ENCODE measurements at places on chromosomes 2 and 18.

- DNase-seq, result no peak
These were observed 416.8 kb downstream of the FIGN start for GRCh38 chr2:163319006-163319405.

- DNase-seq, result peak; percentile 45
These were observed 473.6 kb upstream of the NRXN1 start for GRCh38 chr2:51505533-51505932.

DNA sequence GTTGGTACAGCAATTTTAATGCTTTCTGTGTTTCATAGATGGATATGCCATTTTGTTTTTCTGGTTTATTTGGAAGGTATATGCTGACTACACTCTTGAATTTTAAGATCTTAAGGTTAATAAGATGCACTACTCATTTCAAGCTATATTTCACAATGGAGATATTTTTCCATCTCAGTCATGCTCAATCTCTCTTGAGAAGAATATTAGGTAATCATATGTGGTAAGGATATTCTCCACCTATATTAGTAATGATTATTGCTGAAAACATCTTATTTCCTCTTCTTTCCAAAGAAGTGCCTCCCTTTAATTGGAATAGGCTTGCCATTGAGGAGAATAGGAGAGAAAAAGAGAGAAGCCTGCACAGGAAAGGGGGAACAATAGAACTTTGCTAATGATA lies 40.1 kb downstream of the EPB41L3 start:
- no peak for DNase-seq

- no peak for DNase-seq
These were observed 1.2 kb downstream of the CDK15 start for GRCh38 chr2:201807452-201807999.

DNA sequence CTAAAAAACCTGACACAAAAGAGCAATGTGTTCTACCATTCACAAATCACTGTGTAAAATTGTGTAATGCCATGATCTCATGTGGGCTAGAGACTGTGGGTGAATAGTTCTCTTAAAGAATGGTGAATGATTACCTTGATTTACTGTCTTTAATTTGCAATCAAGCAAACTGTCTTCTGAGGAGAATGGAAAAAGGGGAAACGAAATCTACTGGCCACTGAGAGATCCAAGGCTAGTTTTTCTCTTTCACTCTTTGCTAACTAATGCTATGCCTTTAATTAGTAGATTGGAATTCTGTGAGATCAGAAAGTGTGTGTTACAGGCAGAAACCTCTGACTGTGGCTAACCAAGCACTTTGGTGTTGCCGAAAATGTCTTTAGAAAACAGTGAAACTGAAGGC lies 422.7 kb downstream of the TGIF1 start:
- no peak for DNase-seq

GRCh38 chr2:85551698-85552678 lies 9.3 kb downstream of the GGCX start:
- DNase-seq, result peak; percentile 92

DNA sequence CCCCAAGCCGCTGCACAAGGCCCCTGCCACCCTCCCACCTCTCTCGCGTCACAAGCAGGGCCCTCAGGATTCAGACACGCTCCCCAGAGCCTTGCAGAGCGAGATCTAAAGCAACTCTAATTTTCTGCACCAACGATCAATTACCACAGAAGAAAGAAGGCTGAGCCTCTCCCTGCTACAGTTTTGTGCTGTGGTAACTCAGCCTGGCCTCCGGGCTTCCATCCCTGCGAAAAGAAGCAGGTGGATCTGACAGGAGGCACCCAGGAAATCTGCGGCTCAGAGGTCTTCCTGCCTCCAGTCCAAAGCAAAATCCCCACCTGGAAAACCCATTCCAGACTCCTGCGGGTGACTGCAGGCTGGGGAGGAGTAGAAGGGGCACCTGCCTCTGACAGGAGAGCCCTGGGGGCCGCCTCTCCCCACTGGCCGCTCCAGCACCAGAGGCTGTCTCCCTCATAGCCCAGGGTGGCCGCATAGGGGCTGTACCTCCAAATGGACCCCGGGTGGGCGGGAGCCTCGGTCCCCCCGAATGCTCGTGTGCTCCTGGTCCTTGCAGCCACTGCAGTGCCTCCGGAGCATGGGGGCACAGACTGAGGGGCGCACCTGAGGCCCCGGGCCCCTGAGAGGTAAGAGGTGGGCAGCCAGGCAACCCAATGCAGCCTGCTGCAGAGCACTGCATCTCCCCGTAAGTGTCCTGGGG lies 31.0 kb downstream of the PXDN start:
- DNase-seq, result no peak

DNA sequence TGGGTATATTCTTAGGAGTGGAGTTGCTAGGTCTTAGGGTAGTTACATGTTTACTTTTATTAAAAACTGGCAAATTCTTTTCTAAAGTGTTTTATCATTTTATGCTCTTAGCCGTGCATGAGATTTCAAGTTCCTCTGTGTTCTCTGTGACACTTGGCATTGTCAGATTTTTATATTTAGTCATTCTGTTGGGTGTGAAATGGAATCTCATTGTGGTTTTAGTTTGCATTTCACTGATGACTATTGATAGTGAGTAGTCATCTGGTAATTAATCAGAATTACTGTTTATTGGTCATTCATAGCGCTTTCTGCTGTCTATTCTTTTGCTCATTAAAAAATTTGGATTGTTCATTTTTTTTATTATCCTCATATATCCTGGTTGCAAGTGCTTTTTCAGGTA lies 34.1 kb downstream of the RAB3GAP1 start:
- DNase-seq, result no peak

GRCh38 chr2:182072861-182073260 lies 87.2 kb downstream of the PPP1R1C start:
- no peak for DNase-seq

- peak; percentile 94 for DNase-seq
These were observed 54.5 kb downstream of the CFAP221 start for GRCh38 chr2:119598596-119599263.

DNA sequence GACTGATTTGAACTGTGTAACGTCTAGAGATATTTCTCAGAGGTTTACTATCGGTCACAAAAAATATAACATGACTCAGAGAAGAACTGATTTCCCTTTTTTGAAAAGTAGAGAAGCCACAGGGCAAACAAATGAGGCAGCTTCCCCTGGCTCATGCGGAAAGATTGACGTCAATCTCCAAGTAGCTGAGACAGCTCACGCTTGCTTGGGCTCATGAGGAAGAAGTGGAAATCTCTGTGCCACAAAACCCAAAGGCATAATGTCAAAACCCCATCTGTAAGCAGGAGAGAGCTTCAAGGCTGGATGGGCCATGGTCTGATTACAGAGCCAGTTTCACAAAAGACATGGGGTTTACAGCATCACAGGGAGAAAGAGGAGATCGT lies 188.1 kb downstream of the ARL4C start:
- DNase-seq, result no peak

- no peak for DNase-seq
These were observed 27.1 kb upstream of the ODC1 start for GRCh38 chr2:10475221-10475722.

GRCh38 chr18:37489011-37489410 lies 76.6 kb downstream of the CELF4 start:
- DNase-seq, result no peak

Data from DMS53 (cell line).